ENCODE measurements at places on chromosomes 4 and X.

GRCh38 chrX:14347523-14347922, 181.8 kb upstream of the GLRA2 start:
- no peak for DNase-seq

DNA sequence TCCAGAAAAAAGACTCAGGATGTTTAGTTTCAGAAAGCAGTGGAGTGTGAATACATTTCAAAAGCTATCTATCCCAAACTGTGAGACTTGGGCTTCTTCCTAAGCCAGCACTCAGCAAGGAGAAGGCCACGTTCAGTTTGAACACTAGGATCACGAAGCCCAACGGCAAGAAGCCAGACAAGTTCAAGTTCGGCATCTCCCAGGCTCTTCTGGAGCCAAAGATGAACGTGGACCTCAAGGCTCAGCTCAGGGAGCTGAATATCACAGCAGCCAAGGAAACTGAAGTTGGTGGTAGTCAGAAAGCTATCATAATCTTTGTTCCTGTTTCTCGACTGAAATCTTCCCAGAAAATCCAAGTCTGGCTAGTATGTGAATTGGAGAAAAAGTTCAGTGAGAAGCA, 7.6 kb downstream of the PLAC1 start:
- no peak for DNase-seq

DNA sequence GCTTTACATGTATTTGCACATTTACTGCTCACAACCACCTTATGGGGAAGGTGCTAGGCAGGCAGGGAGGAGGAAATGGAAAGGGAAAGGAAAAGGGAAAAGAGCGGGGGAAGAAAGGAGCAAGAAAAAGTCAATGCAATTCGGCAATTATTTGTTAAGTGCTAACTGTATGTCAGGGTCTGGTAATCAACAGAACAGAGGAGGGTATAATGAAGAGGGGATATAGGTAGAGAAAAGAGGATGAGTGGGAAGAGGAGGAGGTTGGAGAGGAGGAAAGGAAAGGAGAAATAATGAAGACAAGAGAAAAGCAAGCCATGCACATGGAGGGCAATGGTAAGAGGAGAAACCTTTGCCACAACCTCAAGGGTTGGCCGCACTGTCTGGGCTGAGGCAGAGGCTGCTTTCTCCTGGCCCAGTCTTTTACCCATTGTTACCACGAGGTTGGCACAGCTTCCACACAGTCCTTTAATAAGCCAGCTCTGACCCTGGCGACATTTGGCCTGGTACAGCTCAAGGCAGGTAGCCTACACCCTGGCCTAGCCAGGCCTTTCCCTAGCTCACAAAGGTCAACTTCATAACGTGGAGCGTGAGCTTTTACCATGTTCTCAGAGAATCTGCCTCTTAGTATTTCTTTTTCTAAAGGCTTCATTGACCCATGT, 836 bp downstream of the BTK start:
- DNase-seq = no peak

DNA sequence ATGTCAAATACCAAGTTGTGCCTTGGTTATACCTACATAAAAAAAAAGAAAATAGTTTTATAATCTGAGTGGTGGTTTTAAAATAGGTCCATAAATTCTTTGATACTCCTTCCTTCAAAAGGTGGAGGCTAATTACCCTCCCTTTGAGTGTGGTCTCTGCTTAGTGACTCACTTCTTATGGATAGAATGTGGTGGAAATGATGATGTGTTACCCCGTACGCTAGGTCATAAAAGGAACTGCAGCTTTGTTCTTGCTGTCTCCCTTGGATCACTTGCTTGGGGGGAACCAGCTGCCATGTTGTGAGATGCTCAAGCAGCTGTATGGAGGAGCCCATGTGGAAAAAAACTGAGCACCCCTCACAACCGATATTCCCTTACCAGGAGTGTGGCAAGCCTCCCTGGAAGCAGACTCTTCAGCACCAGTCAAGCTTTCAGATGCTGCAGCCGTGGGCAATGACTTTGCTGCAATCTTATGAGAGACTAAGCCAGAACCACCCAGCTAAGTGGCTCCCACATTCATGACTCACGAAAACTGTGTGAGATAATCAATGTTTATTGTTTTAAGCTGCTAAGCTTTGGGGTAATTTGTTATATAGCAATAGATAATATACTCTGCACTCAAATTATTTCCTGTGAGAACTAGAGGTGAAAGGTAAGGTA, 195.0 kb upstream of the GATB start:
- no peak for DNase-seq

GRCh38 chr4:3263053-3263875, 14.3 kb downstream of the MSANTD1 start:
- DNase-seq = no peak

- no peak for DNase-seq
Measured at GRCh38 chr4:128917781-128918180, 108.3 kb downstream of the JADE1 start.

DNA sequence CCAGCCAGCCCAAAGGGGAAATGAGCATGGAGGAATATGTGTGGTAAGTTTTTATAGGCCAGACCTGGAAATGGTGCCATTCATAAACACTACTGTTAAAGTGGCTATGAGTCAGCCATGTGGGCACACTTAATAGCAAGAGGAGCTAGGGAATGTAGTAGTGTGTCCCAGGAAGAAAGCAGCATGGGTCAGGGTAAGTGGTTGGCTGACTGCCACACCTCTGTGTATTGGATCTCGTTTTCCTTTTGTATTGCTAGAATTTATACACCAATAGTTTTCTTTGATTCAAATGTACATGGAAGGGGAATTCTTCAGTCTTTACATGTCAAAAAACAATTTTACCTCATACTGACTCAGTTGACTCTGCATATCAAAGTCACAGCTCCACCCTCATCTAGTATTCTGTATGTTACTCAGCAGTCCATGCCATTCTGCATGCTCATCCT, 22.9 kb upstream of the SGMS2 start:
- DNase-seq = no peak

DNA sequence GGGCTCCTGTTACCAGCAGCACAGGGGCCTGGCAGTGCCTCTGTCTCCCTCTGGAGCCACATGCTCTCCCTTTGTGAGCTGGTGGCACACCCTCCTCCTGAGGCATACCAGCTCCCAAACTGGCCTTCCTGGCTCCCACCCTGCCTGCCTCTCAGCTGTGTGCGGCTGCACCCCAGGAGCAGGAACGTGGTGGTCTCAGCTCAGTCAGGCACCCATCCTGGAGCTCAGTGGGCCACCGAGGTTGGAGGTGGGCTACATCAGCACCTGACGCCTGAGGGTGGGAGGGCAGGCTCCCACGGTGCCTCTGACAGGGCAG, 85.9 kb upstream of the NKX1-1 start:
- no peak for DNase-seq

DNA sequence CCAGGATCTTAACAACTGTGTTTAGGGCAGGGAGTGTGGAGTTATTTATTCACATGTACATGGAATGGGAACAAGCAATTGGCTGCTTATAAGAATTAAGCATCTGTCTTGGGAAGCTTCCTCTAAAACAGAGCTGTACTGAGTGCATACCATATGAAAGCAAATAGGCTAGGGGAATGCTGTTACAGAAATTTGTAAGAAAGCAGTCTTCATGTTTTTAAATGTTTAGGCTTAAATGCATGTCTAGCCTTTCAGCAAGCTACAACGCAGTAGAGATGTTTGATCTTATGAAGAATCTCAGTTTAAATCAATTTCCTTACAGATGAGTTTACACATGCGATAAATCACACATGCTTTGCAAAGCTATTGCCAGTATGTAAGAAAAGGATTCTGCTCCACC, 123.1 kb upstream of the MID1 start:
- no peak for DNase-seq

GRCh38 chr4:95048296-95048695, 290.5 kb downstream of the BMPR1B start:
- no peak for DNase-seq

- no peak for DNase-seq
Measured at GRCh38 chr4:721261-722168, 15.9 kb downstream of the PCGF3 start.

- no peak for DNase-seq
Measured at GRCh38 chr4:48222491-48222890, 47.1 kb downstream of the TEC start.

GRCh38 chr4:182629096-182629495, 288.1 kb downstream of the DCTD start:
- DNase-seq = no peak

DNA sequence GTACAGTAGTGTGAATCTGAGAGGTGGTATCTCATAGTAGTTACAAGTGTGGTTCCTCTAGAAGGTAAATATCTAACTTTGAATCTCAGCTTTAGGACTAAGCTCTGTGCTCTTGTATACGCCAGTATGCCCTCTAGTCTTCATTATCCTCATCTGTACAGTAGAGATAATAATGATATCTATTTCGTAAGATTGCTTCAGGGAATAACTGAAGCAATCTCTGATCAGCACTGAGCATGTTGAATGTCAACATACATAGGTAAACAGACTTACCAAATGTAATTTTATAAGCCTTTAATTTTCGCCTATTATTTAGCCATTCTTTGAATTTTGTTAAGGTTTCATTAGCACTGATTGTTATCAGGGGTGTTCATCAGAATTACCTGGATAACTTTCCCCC, 175.2 kb upstream of the ANKRD50 start:
- no peak for DNase-seq

GRCh38 chr4:112325530-112325929, 28.4 kb downstream of the ALPK1 start:
- no peak for DNase-seq

All from thymus (tissue), 14 donors.